Activated T-helper 17 cell treated with anti-CD3 and anti-CD28 coated beads, Interleukin-2, amount 50 U/mL, for 72 hours (primary cell): ENCODE measurements at places on chromosomes 6 and 20. TPM values are rescaled to one million over a fixed set of nuclear protein-coding genes. Genes with fewer than 3 reads are reported as not detected.
A peak's percentile ranks its signal among the peaks of the same experiment; 100 is the strongest.

DNA sequence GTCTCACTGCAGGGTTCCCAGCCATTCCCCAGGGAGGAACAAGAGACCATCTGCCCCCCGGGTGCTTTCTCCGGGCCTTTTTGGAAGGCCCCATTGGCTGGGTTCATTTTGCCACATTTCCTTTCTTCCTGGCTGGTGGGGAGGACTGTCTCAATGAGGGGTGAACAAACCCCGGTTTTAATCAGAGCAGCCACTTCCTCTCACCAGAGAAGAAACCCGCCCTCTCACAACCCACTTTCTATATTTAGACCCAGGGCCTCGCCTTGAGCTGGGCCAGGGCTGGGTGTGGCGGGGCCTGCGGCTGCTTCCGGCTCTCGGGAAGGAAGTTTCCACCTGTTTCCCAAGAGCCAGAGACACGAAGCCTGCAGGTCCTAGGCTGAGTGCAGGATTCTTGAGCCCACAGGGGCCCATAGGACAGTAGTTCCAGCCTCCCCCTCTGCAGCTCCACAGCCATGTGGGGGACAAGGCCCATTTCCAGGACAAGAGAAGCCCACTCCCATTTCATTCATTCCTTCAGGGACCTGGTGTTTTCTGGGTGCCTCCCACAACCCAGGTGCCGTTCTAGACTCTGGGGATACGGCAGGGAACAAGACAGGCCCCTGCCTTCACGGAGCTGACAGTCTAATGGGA, 41.8 kb downstream of the RBM38 start:
- ATAC-seq, result peak; percentile 92

DNA sequence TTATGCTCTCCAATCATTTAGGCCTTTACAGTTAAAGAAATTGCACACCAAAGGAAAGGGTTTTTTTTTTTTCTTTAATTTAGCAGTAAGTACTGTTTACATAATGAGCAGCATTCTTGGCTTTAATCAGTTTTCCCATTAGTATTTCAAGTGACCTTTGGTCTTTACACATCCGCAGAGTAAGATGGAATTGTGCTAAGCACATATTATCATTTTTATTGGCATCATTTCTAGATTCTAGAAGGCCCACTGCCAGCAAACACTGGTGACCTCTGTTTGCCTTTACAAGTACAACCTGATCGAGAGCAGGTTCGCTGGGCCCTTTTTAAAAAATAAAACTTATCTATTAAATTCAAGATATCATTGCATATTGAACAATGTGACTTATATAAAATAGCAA, 104.3 kb downstream of the ADGRG6 start:
- no peak for ATAC-seq

GRCh38 chr6:139855671-139856311, 481.3 kb upstream of the CITED2 start:
- ATAC-seq, result no peak

GRCh38 chr6:83258517-83258916, 65.4 kb downstream of the RWDD2A start:
- no peak for ATAC-seq

GRCh38 chr20:34579191-34579978, 20.9 kb downstream of the MAP1LC3A start:
- no peak for ATAC-seq

The HS3ST5 gene
- not detected for total RNA-seq

The CALHM4 gene
- total RNA-seq, result not detected

The TAGAP gene
- 11.7 TPM for total RNA-seq

The ACOT8 gene
- 23.2 TPM for total RNA-seq

The KIAA1755 gene
- total RNA-seq, result not detected

The ZFAND3 gene
- total RNA-seq, result 32.0 TPM

The CFB gene
- not detected for total RNA-seq
